ENCODE measurements at places on chromosomes 13 and 19. TPM values are rescaled to one million over a fixed set of nuclear protein-coding genes. Genes with fewer than 3 reads are reported as not detected.

DNA sequence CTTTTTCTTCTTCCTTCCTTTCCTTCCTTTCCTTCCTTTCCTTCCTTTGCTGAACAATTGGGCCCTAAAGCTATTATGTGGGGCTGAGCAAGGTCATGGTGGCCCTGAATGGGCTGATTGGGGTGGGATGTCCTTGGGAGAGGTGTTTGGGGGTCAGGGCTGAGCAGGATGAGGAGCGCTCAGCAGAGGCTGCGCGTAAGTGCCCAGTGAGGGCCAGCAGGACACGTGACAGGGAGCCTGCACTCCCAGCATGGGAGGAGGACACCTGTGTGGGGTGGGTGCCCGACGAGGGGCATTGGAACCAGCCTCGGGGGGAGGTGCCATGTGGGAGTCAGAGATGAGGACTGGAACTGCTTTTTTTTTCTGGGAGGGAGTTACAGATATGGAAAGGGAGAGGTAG lies 5.4 kb upstream of the LGALS7 start:
- no peak for DNase-seq

DNA sequence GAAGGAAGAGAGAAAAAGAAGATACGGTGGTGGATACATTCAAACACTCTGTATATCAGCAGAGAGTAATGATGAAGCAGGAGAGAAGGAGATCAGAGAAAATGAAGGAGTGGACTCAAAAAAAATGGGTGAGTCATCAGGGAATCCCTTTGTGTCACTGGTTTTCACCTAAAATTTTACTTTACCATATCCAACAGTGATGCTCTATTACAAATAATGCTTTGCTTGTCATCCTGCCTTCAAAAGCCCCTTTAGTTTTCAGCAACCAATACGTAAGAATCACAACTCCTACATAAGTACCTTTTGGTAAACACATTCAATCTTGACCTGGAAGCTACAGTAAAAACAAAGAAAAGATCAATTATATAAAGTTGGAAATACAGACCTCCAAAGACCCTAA lies 88.8 kb downstream of the ENOX1 start:
- no peak for DNase-seq

DNA sequence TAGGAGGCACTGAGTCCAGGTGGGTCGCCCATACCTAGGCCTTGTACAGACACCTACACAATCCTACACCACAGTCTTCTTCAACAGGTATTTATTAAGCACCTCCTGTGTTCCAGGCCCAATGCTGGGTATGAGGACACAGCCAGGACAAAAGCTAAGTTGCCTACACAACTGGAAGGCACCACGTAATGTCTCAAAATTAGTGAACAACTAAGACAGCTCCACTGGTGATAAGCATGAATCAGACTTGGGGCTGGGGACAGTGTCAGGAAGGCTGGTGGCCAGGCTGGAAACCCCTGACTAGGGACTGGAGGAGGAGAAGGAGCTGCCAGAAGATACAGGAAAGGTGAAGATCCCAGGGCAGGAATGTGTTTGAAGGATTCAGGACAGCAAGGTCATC lies 2.4 kb downstream of the SMIM24 start:
- no peak for DNase-seq

GRCh38 chr13:42478531-42479156 lies 95.3 kb upstream of the TNFSF11 start:
- no peak for DNase-seq

GRCh38 chr13:20774746-20775145 lies 985 bp upstream of the EEF1AKMT1 start:
- no peak for DNase-seq

DNA sequence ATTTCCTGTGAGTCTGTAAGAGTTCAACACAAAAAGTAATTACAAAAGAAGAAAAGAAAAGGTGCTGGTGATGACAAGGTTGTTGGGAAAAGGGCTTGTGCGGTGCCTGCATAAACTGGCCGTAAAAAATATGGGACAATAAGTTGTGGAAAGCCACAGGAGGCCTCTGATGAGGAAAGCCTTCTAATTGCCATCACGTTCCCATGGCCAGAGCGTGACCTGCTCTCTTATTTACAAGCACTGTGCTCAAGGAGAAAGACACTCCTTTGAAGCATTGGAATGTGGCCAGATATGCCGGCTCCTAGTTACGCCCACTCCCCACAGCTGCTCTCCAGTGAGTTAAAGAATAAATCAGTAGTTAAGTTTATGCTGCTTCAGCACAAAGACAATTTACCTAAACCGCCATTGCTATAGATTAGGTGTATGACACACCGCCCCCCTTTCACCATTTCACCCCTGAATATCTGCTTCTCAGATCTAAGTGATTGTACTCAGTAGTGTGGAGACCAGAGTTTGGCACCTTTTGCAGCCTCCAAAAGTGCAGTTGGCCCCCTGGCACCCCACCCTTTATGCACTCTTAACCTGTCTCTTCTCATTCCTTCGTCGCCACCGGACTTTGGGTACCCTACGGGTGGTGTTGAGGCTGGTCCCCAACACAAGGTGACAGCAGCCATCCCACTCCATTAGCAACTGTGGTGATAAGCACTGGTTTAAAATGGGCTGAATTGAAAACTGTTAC lies 8.1 kb upstream of the PGLYRP1 start:
- peak; percentile 31 for DNase-seq

GRCh38 chr13:78631077-78631476 lies 27.7 kb upstream of the POU4F1 start:
- no peak for DNase-seq

Gene IFNL1
- total RNA-seq: not detected

GRCh38 chr19:19202707-19203011 lies 555 bp downstream of the NR2C2AP start:
- DNase-seq: no peak

- no peak for DNase-seq
These were observed 518 bp downstream of the FLT3LG start for GRCh38 chr19:49474542-49474924.

DNA sequence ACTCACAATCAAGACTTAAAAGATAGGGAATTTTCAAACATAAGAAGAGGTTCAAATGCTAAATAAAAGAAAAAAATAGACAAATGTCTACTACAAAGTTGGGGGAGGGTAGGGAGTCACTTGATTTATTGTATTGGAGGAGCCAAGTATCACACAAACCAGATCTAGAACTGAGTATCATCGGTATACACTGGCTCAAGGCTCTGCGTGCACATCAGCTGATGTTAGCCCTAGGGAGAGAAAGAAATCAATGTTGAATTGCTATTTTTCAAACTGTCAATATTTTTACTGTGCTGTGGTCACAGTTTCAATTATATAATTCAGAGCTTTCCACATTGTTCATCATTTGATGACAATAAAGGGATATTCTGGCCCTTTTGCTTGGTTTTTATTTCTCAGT lies 54.9 kb upstream of the RXFP2 start:
- no peak for DNase-seq

DNA sequence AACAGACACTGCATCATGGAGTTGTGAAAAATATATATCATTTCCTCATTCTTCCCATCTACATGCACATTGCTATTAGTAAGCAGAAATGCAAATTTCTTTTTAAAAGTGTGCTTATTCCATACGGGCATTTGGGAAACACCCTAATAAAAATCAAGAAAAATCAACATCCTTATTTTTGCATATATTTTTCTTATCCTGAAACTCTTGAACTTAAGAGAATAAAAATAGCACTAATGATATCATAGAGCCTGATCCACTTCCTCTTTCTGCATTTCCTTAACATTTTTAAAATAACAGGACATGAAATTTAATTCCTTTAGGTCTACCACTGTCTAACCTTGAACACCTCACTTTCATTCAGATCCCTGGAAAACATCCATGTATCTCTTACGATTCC lies 123.3 kb downstream of the VWA8 start:
- DNase-seq: no peak

Gene SLC7A9
- total RNA-seq: 0.28 TPM

- DNase-seq: peak; percentile 82
These were observed 185.4 kb downstream of the KDM4B start for GRCh38 chr19:5154129-5154798.

GRCh38 chr13:79530270-79530669 lies 49.3 kb downstream of the NDFIP2 start:
- no peak for DNase-seq

Gene C1QTNF9
- total RNA-seq: 0.42 TPM

Data from posterior vena cava (tissue), 2 donors.